ENCODE measurements at places on chromosomes 5 and 9. TPM values are rescaled to one million over a fixed set of nuclear protein-coding genes. Genes with fewer than 3 reads are reported as not detected.

DNA sequence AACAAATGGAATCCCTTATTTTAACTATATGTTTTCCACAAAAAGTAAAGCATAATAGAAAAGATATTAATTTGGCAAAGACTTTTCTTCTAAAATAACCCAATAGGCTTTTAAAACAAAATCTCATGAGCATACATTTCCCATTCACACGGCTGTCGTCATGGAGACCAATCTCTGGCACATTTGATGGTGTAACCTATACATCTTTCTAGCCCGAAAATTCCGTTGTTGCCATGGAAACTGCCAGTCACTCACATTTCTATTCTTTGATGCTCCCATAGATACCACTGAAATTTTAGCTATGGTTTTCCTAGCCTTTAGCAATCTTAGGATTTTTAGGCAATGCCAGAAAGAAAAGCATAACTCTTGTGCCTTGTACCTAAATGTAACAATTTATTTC, 262.9 kb upstream of the TRPM3 start:
- no peak for DNase-seq

- DNase-seq = no peak
These were observed 817.8 kb downstream of the MTRR start for GRCh38 chr5:8686707-8687106.

The TRIP13 gene
- polyA plus RNA-seq = 12.1 TPM

The DNAJB5 gene
- polyA plus RNA-seq = 2.2 TPM

DNA sequence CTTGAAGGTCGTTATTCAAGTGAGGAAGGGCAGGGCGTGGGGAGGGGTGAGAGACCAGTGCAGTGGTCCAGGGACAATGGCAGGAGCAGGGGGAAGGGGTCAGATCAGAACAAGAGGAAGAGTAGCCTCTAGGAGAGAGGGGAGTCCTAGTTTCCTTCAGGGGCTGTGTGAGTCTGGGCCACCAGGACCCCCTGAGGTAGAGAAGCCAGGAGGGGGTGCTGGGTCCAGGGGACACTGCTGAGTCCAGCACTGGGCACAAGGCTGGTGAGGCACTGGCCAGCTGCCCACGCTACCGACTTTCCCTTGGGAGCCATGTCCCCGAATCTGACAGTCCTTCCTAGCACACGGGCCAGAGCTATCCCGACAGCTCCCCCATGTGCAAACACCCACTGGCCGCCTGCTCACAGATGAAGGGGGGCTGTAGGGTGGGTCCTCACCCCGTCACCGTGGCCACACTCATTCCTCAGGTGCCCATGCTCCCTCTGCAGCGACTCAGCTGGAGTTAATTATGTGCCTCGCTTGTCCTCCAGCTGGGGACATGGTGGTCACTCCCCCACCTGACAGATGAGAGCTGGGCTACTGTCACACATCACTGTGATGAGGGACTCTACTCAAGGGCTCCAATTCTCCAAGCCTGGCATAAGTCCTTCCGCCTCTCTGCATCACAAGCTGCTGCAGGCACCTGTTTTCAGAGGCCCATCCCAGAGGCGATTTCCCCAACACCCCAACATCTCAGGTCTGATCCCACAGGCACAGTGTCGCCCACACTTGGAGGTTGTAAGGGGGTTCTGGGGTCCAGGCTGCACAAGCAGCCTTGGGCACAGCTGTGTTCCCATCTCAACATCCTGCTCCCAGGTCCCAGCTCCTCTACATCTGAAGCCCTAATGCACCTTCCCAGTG, 115.1 kb downstream of the GABBR2 start:
- no peak for DNase-seq

- no peak for DNase-seq
These were observed 409.2 kb downstream of the BNC2 start for GRCh38 chr9:16461137-16461840.

DNA sequence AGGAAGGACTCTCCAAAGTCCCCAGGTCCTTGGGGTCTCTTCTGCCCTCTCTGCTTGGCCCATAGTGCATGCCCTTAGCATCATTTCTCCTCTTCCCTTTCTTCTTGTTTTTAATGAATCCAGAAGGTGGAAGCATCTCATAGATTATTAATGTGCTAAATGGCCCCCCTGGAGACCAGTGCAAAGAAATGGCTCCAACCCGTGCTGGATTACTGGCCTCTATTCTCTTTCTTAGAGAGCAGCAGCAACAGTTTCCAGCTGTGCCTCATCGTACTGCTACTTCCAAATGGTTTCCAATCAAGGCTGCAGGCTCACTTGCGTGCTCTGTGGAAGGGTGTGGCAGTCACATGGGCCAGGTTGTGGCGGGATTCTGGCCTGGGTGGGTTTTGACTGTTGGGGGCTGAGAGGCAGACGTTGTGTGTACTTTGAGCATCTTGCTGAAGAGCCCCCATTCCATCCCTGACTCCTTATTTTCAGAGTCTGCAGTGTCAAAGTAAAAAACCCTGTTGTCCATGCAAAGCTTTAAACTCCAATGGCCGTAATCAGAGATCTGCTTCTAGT, 139.7 kb downstream of the GABBR2 start:
- no peak for DNase-seq

DNA sequence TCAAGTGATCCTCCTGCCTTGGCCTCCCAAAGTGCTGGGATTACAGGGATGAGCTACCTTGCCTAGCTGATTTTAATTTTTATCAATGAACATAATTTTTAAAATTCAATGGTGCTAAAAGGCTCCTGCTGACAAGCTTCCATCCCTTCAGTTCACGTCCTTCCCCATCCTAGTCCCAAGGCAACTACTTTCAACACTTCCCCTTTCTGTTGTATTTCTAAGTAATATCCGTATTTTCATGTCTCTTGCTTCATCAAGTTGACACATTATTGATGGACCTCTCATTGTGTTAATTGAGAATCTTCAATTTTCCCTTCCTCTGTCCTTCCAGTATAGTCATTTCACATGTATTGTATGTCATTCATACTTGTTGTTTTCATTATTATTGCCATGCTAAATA, 93.8 kb upstream of the RASGRF2 start:
- no peak for DNase-seq

GRCh38 chr5:156186760-156187159, 140.2 kb upstream of the SGCD start:
- no peak for DNase-seq
